Adipocyte (in vitro differentiated cells): ENCODE measurements at places on chromosomes 13 and 19.
A peak's percentile ranks its signal among the peaks of the same experiment; 100 is the strongest.

DNA sequence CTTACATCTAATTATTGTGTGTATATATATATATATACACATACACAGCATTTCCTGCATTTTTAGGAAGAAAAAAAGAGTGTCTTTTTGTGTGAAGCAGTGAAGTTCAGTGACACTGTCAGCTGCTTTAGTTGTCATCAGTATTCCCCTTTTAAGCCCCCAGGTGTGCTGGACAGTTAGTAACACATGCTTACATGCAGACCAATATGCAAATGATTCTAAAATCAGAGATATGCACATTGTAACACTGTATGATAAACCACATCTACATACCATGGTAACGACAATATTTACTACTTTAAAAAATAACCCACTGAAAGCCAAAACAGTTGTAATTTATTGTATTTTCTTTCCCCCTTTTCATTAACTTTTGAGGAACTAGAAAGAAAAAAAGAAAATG is 16.8 kb downstream of the LHFPL6 start:
- no peak for DNase-seq

DNA sequence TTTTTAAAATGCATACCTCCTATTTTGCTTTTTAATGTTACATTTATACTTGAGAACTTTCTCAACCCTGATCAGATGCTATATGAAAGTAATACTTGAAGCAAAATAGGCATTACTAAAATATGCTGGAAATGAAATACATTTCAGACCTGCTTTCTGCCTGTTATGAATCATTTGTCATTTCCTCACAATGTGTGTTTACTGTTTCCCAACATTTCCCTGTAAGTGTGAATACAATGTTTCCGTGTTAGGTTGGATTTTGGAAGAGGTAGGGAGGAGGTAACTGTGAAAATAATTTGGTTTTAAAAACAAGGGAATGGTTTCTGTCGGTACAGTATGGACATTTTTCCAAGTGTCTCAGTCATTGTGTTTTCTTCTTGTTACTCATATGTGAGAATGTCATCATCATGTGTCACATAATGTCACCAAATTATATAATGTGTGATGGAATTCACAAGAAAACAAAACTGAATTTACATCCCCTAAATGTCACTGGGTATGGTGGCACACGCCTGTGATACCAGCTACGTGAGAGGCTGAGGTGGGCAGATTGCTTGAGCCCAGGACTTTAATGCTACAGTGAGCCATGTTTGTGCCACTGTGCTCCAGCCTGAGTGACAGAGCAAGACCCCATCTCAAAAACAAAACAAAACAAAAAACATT is 43.0 kb downstream of the ZAR1L start:
- DNase-seq, result peak; percentile 33

GRCh38 chr13:37059848-37060192 is 332 bp upstream of the SUPT20H start:
- DNase-seq, result no peak

GRCh38 chr19:52961981-52962380 is 700 bp downstream of the ZNF816 start:
- DNase-seq, result peak; percentile 17

DNA sequence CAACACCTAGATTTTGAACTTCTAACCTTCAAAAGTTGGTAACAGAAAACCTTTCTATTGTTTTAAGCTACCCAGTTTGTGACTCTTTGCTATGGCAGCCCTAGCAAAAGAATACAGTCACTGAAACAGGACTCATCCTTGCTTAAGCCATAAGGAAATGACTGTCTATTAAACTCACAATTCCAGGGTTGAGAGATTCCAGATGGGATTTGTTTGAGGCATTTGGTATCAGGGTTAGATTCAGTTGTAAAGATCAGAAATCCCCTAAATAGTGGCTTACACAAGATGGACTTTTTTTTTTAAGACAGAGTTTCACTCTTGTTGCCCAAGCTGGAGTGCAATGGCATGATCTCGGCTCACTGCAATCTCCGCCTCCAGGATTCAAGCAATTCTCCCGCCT is 41.1 kb upstream of the RGCC start:
- no peak for DNase-seq

- DNase-seq, result no peak
These were observed 59.8 kb downstream of the MYH14 start for GRCh38 chr19:50263176-50263575.

DNA sequence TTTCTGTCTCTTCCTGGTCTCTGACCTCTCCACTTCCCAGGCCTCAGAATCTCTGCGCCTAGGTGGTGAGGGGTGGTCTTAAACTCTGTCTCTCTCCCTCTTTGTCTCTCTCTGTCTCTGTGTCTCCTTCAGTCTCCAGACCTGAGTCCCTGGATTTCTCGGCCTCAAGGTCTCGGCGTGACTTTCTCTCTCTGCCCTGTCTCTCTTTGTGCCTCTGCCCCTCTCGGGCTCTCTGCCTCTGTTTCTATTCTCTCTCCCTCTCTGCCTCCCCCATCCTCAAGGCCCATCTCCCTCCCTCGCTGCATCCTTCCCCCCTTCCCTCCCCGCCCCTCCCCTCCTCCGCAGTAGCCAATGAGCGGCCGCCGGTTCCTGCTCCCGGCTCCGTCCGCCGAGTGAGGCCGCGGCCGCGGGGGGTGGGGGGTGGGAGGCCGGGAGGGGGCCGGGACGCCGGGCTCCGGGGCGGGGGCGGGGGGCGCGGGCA is at the start of gene CACNG7:
Gene CACNG7 (plus strand): TSS at position 344 of the 481 bp plus-strand sequence. CDS start 3,554 bp downstream, outside the sequence.
- peak; percentile 13 for DNase-seq

GRCh38 chr19:54421169-54421516 is 5.9 kb downstream of the TTYH1 start:
- DNase-seq, result no peak

DNA sequence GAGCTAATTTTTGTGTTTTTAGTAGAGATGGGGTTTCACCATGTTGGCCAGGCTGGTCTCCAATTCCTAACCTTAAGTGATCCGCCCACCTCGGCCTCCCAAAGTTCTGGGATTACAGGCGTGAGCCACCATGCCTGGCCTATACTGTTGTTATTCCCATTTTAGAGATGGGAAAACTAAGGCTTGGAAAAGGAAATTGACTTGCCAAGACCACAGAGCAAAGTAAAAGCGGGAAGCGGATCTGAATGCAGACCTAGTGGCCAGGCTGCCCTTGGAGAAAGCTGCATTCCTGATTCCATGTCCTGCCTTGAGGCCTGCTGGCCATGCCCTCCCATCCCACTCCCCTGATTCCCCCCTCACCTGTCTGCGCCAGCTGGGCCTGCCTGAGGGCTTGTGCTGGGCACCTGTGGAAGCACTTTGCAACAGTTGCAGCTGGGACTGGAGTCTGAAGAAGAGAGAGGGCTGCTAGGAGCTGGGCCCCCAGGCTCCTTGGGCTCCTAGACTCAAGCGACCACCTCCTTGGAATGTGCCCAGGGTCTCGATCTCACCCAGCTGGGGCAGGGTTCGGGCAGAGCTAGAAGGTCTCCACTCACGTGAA is 5.7 kb downstream of the PALM3 start:
- DNase-seq, result no peak

- DNase-seq, result no peak
These were observed 13.7 kb upstream of the FCER2 start for GRCh38 chr19:7715671-7716070.

- DNase-seq, result no peak
These were observed 6.9 kb downstream of the SUGP2 start for GRCh38 chr19:19026299-19026971.

DNA sequence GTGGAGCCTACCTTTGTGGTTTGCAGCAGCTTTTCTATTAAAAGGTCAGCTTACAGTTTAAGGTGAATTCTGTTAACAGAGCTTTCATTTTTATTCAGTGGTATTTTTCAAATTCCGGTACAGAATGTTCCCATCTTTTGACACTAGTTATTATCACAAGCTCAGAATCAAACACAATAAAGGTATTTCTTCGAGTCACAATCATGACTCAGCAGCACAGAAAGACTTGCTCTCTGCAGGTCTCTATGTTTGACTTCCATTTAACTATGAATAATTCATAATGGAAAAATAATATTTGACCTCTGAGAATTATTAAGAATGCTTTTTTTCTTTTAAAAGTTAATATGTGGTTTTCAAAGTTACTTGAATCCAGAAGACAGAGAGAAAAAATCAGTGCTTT is 28.2 kb downstream of the DACH1 start:
- no peak for DNase-seq

GRCh38 chr13:108322206-108322824 is 52.8 kb downstream of the TNFSF13B start:
- DNase-seq, result peak; percentile 83

GRCh38 chr19:2325281-2326046 is 2.9 kb downstream of the LSM7 start:
- no peak for DNase-seq

GRCh38 chr13:99031832-99032231 is 54.0 kb upstream of the DOCK9 start:
- DNase-seq, result no peak

DNA sequence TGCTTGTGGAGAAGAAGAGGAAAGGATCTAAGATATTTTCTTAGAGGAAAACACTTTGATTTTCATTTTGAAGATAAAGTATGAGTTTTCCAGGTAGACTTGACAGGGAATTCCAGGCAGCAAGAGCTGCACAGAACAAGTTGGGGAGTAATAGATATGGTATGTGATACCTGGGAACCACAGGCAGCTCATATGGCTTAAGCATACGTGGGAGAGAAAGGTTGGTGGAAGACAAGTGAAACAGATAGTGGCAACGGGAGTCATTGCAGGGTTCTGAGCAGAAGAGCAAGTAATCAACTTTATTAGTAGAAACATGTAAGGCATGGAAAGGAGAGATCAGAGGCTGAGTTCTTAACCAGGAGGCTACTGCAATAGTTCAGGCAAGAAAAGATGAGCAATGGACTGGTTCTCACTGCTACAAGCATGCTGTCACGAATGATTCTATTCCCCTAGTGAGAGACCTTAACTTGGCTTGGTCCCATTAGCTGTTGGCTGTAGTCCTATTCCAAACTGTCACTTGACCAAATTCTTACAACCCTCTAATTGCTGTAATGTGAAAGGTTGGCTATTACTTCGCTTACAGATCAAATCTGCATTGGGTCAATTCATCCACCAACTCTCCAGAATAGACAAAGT is 217.9 kb downstream of the VWA8 start:
- no peak for DNase-seq

GRCh38 chr19:46155237-46155636 is 7.2 kb downstream of the IGFL2 start:
- peak; percentile 29 for DNase-seq

- DNase-seq, result no peak
These were observed 57.3 kb downstream of the UQCRFS1 start for GRCh38 chr19:29155683-29156082.

DNA sequence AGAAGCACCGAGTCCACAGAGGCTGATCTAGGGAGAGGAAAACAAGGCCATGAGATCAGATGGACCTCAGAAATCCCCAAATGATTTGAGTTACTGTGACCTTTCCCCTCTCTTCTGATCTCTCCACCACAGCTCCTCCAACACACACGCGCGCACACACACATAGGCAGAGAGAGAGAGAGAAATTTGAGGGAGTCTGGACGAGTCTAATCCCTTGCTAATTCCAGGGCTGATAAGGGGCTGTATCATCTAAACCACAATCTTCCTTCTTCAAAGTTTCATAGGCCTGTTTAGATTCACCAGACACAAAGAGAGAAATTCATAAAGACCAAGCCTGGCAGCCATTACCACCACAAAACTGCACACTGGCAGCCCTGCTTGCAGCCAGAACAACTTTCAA is 8.6 kb downstream of the ZFP82 start:
- DNase-seq, result no peak

GRCh38 chr13:73945382-73945781 is 188.8 kb downstream of the KLF12 start:
- DNase-seq, result peak; percentile 58

GRCh38 chr19:35767288-35768081 is 7.9 kb upstream of the ARHGAP33 start:
- DNase-seq, result no peak

DNA sequence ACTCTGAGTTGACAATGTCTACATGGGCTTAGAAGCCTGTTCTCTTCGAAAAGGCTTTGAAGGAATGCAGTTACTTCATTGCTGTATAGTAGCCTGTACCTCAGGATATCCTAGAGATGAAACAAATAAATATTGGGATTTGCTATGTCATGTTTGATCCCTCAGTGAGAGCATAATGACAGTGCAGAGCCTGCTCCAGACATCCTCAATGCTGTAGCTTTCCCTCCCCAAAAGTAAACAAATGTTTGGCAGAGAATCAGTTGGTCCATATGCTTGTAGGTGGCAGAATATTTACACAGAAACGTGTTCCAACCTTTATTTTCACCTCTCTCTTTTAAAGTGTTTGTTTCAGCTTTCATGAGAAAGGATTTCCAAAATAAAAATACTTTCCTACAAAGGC is 515.3 kb upstream of the SGCG start:
- no peak for DNase-seq

DNA sequence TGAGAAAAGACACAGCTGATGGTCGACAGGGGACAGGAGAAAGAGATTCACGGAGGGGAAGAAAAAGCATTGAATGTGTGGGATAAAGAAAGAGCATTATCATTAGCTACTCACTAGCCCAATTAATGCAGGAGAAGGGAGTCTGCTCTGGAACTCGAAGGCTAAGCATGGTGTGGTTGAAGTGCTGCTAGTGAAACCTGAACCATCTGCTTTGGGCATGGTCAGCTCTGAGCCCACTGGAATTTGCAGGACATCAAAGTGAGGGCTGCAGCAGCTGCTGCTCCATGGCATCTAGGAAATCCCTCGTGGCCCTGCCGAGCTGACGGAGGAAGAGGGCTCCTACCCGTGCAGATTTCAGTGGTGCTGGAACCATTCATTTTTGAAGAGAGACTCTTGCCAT is 320.3 kb downstream of the ATP8A2 start:
- DNase-seq, result peak; percentile 4

DNA sequence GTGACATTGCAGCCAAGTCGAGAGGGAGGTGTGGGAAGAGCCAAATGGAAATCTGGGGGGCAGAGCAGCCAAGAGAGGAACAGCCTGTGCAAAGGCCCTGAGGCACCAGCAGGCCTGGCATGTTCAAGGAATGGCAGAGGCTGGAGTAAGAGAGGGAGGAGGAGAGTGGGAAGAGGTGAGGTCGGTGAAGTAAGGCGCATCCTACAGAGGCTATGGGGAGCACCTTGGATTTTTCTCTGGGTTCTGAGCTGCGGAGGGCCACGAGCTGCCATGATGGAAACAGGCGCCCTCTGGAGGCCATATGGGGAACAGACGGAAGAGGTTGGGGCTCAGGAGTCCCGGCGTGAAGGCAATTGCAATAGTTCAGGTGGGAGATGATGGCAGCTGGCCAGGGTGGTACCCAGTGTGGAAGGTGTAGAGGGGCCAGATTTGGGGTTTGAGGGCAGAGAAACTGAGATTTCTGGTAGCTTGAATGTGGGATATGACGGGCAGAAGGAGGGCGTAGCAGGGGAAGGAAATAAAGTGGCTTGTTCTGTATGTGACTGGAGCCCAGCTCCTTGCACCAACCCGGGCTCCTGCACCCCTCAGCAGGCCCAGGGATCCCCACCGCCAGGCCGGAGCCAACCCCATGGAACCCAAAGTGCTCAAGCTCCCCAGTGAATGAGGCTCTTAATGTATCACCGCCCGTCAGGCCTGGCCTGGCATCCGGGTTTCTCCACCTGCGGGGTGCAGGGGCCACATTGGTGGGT is 20.5 kb upstream of the STRN4 start:
- DNase-seq, result no peak

- DNase-seq, result no peak
These were observed 814.7 kb upstream of the ATXN8OS start for GRCh38 chr13:69292789-69293425.
